Stimulated activated CD4-positive, alpha-beta T cell treated with anti-CD3 and anti-CD28 coated beads, Interleukin-12 subunit alpha, Interleukin-12 subunit beta, amount 100 ng/mL, for 24 hours (primary cell): ENCODE measurements at places on chromosomes 2 and 18.

- DNase-seq: no peak
These were observed 99.0 kb upstream of the CTDP1 start for GRCh38 chr18:79580498-79581171.

DNA sequence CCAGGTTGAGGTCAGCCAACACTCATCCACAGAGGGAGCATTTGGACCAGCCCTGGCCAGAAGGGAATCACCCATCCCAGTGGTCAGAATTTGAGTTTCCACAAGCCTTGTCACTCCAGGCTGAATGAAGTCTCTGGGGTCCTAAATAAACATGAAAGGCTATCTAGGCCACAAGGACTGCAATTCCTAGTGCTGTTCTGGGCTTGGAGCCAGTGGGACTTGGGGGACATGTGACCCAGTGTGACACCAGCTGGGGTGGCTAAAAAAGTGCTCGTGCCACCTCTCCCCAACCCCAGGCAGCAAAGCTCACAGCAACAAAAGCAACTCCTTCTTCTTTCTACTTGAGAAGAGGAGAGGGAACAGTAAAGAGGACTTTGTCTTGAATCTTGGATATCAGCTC lies 91.7 kb downstream of the MDH1 start:
- no peak for DNase-seq

DNA sequence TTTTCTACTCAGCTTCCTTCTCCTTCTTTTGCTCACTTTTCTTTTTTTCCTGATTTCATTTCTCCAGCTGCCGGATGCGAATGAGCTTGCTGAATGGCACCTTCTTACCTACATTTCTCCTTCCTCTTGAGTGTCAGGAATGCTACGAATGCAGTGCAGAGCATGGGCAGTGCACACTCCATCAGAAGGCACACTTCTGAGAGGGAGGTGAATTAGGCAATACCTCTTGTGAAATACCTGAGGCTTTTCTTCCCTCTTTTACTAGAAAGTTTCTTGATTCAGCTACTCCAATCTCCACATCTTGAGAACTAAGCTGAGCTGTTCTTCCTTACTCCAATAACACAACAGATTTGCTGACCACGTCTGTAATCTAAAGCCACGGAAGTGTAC lies 51.1 kb downstream of the PLEKHM3 start:
- DNase-seq: no peak

GRCh38 chr2:54866868-54867267 lies 143.4 kb downstream of the EML6 start:
- DNase-seq: no peak

DNA sequence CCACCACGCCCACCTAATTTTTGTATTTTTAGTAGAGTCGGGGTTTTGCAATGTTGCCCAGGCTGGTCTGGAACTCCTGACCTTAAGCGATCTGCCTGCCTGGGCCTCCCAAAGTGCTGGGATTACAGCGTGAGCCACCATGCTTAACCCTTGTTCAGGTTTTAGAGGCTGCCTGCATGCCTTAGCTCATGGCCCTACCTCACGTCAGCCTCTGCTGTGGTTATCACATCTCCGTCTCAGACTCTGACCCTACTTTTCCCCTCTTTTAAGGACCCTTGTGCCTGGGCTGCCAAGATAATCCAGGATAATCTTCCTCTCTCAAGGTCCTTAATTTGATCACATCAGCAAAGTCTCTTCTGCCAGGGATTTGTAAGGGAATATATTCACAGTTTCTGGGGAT lies 98.2 kb upstream of the PMAIP1 start:
- no peak for DNase-seq

DNA sequence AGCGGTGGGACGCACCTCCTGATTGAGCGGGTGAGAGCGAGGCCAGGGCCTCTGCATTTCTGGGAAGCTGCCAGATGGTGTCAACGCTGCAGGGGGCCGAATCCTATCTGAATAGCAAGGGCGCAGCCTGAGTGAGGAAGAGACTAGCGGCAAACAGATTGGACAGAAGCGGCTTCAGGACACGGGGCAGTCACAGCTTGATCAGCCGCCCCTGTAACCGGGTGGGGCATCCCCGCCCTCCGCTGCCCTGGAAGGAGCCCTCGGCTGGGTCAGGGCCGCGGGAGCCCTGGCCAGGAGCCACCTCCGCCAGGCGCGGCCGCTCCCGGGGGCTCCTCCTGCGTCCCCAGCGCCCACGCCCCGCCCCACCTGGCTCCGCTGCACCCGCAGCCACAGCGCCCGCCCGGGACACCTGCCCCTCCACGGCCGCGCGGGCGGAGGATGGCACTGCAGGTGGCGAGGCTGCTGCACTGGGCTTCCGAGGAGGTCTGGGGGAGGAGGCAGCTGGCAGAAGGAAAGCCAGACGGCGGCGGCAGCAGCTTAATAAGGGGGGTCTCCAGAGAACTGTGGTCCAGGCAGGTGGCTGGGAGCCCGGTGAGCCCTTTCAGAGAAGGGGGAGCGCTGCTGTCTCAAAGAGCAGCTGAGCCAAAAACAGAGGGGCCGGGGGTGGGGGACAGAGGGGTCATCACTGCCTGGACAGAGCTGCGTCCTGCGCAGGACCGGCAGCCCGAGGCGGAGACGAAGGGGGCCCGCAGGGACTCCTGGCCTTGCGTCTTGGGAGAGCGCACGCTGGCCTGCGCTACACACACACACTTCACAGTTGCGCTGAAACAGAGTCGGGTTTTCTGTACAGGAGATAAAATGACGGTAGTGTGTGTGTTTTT lies 18.8 kb upstream of the SOX11 start:
- no peak for DNase-seq

GRCh38 chr2:37795938-37796337 lies 124.5 kb upstream of the CDC42EP3 start:
- DNase-seq: no peak

DNA sequence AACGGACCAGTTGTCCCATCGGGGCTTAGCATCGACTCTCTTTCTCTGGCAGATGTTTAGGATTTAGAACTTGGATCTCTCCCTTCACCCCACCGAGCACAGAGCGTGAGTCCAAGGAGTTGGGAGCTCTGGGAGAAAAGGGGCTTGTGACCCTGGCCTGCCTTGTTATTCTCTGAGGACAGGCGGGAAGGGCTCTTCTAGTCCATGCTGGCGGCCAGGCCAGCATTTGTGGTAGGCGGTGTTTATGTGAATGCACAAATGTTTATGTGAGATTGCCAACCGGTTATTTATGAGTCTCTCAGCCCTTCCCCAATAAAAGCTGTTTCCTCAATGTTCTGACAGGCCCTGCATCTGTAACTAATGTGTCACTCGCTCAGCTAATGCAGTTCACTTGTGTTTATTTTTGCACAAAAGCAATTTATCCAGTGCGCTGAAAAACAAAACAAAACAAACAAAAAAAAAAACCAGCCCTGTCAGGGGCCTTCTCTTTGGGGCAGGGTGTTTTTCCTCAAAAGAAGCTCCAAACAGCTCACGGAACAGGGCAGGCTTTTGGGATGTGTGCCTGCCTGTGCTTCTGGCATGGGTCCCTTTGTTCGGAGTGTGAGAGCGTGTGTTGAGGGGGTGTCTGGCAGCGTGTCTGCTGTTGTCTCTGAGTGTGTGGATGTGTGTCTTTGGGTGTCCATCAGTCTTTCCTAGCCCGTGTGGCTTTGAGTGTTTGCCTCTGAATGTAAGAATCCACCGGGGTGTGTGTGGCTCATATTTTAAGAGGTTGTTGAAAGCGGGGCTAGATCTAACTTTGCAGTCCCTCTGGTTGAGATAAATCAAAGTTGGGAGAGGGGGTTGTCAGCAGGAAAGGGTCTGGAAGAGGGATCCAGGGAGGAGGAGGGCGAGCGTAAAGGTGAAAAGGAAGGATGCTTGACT lies 52.8 kb upstream of the HAAO start:
- DNase-seq: no peak

DNA sequence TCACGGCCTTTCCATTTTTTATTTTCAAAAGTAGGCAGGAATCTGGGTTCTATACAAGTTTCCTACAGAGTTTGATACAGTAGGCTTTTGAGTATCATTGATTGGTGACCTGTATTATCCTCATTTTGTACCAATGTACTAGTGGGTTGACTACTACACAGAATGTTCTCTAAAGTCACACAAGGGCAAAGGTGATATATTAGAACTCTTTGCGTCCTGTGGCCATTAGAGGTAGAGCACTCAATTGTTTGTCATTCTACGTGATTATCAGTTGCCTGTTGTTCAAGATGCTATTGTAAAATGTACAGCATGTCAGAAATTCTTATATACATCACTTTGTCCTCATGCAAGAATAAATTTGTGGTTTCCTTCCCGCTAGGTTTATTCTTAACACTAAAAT lies 24.8 kb downstream of the WDR75 start:
- DNase-seq: no peak

DNA sequence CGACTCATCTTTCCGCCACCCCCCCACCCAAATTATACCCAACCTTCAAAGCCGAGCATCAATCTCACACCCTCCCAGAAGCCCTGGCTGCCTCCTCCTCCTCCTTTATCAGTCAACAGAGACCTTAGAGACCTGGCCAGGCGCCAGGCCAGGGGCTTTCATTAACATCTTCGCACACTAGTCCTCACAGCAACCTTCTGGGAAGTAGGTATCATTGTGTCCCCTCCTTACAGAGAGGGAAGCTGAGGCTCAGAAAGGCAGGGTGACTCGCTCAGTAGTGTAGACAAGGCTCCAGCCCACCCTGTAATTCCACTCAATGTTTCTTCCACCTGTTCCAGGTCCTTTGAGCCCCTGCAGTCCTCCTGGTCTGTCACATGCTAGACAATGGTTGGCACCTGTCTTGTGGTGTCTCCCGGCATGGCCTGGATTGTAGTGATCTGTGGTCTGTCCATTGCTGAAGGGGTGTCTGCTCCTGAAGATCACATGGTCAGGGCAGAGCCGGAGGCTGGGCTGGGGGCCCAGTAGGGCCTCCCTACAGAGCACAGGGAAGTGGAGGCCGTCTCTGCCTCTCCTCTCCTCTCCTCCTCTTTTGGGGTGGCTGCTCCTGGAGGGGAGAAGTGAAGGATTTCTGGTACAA lies 36.0 kb downstream of the KLHL29 start:
- no peak for DNase-seq

GRCh38 chr2:84126084-84126483 lies 333.0 kb downstream of the SUCLG1 start:
- no peak for DNase-seq

- no peak for DNase-seq
These were observed 2.5 kb downstream of the APLF start for GRCh38 chr2:68469935-68470334.

DNA sequence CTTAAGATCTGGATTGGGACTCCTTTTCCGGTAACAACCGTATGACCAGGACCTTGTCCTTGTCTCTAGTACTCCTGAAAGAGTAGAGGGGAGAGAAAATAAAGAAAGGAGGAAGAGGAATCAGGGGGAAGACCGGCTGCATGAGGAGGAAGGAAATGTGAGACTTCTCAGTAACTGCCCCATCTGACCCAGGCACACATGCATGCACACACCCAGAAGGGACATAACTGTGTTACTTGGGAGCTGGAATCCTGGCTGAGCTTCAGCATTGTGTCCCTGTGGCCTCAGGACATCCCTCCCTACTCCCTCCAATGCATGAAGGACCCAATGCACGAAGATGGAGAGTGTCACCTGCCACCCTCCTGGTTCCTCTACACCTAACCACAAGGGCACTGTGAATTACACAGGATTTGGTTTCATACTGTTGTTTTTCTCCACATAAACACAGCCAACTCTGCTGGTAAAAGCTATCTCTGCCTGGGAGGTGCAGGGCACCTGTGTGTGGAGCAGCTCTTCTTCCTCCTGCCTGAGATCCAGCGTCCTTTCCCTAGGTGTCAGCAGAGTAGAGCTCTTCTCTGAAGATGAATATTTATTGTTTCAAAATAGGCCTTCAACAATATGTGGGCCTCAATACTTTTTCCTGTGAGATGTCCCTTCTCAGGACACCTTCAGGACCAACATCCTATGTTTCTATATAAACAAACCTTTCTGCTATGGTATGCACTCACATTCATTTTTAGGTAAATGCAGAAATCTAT lies 574.1 kb upstream of the ID2 start:
- no peak for DNase-seq

- no peak for DNase-seq
These were observed 90.4 kb upstream of the FAM110C start for GRCh38 chr2:136666-137065.

DNA sequence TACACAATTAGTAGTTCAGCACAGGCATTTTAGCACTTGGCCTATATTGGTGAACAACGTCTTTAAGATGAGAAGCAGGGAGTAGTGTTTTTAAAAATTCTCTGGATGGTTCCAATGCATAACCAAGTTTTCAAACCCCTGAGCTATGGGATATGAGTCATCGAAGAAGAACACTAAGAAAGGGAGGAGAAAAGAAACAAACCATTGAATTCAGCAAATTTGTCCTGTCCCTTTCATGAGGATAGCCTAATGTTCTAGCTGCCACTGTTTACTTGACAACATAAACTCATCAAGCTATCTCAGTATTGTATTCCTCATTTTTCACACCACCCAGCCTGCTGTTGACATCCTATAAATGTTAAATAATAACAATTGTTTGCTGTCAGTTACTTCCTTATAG lies 158.0 kb downstream of the BARD1 start:
- DNase-seq: no peak

GRCh38 chr2:151789055-151789834 lies 39.0 kb downstream of the ARL5A start:
- no peak for DNase-seq

- DNase-seq: no peak
These were observed 72.7 kb upstream of the SPRED2 start for GRCh38 chr2:65504814-65505697.

DNA sequence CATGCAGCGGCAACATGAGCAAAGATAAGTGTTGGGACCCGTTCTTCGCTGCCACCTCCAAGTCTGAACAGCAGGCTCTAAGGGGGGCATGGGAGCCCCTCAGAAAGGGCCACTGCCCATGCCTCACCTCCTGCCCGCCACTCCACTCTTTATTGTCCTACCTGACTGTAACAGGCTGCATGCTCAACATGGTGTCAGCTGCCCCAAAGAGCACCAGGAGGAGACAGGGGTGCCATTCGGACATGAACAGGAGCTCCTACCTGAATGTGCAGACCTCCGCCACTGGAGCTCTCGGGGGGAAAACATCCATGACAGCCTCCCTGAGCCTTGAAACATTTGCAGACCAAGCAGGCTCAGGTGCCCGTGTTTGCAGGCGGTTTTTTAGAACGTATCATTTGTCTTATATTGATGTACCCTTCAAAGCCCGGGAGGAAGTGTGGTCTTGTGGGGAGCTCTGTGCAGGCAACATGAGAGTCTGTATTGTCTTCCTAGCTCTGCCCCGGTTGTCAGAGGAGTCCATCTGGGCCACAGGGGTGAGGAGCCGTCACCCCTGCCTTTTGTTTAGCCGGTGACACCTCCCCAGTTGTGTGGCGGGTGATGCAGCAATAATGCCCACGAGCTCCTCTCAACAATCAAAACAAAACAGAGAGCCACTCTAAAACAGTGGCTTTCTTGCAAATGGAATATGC lies 35.1 kb upstream of the CD8A start:
- DNase-seq: no peak
